ELR (cell line): ENCODE measurements at places on chromosomes 5 and 9.
A peak's percentile ranks its signal among the peaks of the same experiment; 100 is the strongest.

DNA sequence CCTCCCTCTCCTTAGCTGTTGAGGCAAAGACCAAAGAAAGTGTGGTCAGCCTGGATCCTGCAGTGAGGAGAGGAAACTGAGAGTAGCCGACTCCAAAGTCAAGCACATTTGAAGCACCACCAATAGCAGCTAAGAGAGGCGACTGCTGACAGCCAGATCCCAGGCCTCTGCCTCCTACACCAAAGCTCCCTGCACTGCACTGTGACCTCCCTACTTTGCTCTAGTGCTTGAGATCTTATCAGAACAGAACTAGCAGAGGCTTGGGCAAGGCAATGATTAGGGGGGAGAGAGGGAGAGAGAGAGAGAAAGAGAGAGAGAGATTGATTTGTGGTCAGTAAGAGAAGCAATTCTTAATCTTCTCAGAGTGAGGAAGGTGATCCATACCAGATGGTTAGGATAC is 216.3 kb downstream of the CDK5RAP2 start:
- DNase-seq = no peak

DNA sequence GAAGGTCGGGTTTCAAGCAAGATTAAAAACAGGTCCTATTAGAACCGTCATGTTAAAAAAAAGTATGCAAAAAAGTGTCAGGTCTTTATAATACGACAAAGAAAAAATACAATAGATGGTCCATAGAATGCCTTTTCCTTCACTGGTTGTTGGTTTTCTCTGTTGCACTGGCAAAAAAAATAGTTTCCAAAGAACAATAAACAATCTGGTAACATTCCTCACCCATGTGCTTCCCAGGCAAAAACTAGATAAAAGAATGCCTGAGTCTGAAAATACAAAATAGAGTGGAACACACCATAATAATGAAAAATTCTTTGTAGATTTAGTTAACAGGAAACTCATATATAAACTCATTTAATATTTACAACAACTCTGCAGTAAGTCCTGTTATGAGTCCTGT is 590.0 kb upstream of the DMAC1 start:
- no peak for DNase-seq

DNA sequence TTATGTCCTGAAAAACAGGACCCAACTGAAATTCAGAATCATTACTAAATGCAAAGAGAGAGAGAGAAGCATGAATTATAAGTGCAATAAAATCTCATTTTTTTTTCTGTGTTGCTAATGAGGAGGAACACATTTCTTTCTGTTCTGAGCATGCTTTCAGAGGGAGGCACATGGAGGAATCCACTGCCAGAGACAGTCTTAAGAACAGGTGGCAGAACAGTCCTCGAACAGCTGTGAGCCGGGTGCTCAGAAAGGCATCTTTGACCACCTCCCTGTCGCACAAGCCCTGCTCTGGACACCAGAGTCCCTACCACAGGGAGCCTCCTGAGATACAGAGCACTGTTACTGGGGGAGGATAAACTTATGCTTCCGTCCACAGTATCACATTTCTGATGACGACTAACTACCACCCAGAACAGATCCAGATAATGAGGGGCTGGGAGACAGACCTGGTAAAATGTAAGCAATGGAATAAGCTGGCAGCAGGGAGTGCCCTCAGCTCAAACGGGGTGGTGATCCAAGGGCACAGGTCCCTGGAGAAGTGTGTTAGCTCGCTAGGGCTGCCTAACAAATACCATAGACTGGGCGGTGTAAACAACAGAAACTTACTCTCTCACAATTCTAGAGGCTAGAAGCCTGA is 134.0 kb downstream of the SLC1A3 start:
- peak; percentile 3 for DNase-seq

DNA sequence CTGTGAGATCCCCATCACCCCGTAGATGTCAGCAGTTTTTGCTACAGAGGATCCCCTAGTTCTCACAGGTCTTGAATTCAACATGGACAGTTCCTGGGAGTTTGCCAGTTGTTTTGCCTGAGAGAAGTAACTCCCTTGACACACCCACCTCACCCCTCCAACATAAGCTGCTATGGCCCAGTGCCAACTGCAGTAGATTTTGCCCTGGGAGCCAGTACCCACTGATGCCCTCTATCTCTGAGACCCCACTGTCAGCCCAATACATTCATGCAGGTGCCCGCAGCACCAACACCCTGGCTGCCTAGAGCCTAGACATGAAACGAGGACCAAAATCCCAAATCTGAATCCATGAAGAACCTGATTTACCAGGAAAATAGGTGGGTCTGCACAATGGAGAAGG is 583.9 kb upstream of the CTNND2 start:
- no peak for DNase-seq

DNA sequence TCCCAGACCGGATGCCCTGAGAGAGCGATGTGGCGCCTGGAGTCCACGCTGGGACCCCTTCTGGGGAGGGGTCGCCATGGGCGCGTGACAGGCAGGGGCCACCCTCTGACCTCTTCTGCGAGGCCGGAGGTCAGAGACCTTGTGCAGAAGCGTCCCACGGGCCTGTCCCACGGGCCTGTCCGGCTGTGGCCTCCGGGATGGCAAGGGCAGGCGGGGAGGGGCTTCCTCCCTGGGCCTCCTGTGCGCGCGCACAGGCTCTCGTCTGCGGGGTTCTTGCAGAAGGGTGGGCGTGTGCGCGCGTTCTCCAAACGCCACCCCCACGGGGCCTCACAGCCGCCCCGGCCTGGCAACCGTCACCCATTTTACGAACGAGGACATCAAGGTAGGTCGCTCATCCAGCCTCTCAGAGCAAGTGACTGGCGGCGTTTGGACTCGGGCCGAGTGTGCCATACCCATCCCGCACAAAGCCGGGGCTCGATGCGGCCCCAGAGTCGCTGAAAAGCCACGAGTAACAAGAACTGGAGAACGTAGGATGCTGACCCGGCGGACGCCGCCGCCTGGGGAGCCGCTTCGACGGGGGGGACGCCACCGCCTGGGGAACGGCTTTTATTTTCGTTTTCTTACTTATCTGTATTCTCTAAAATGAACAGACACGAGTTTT is 897 bp downstream of the AHRR start:
- peak; percentile 78 for DNase-seq

- no peak for DNase-seq
Observed at GRCh38 chr5:179169836-179170235, 109.7 kb downstream of the ZNF354C start.

DNA sequence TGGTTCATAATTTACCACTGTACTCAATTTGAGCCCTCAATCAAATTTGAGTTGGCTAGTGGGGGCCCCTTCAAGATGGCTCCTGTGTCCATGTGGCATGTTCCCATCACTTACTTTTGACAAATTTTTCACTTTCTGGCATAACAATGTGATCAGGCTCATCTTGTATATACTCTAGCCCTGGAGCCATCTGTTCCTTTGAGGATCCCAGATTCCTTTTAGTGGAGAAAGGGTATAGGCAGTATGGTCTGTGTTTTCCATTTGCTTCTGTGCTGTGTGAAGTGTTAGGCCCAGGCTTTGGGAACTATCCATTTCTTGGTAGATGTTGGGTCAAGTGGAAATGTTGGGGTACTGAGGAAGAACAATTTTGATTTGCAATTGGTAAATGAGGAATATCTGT is 45.7 kb downstream of the SH3GL2 start:
- no peak for DNase-seq

DNA sequence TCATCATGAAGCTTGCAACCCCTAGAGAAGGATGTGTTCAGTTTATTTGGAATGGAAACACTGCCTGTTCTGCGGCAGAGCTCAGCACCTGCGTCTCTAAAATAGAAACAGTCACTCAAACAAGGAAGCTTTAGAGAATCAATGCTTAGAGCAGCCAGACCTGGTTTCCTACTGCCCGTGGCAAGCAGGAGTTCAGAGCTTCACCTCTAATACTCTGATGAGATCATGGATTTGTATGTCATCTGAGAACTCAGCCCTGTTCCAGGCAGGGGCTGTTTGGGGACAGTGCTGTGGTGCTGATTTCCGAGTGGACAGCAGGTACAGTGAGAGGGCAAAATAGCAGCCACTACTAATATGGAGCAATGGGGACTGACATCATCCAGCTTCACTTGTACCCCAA is 236.0 kb upstream of the IRX1 start:
- no peak for DNase-seq

DNA sequence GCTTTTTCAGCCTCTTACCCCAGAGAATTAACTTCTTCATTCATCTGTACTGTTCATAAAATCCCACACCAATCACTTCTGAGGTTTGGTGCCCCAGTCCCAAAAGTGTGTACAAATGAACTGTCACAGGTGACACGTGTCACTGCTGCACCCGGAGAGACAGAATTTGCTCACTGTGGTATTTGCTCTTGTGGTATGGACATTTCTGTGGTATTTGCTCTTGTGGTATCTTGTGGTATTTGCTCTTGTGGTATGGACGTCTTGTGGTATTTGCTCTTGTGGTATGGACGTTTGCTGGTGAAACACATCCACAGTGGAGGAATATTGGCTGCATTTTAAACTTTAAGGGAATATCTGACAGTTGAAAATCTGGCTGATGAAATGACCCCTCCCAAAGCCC is 214.9 kb upstream of the DAP start:
- no peak for DNase-seq

DNA sequence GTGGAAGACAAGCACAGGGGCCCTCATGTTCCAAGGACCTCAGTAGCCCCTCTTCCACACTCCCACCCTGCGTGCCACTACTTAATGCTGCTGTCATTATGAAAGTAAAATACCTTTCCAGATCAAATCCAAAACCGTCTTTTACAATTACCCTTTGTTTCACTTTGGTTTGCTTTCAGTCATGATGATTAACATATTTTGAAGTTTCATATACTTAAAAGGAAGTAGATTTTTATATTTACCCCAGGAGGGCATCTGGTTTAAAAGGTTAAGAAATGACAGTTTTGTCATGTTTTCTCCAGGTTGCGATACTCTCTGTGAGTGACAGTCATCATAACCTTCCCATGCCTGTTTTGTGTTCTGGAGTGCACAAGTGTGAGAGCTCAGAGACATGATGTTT is 13.5 kb upstream of the MAP1B start:
- DNase-seq = no peak

DNA sequence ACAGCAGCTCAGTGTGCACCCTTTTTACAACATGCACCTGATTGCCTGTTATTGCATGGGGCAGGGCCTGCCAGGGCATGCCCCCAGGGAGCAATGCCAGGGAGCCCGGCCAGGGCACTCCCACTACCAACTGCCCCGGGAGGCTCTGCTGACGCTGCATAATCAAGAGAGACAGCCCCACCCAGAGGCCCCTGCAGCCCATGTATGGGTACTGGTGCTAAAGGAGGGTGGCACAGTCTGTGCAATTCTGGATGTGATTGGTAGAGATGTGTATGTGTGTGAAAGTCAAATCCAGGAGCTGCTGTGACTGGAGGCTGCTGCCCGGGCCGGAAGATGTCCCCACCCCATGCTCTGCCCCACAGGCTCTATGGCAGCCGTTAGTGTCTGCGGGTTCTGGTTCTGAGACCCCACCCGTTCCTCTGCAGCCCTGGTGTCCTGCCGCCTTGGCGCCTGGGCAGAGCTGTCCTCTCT is 3.9 kb upstream of the NEURL1B start:
- DNase-seq = no peak

DNA sequence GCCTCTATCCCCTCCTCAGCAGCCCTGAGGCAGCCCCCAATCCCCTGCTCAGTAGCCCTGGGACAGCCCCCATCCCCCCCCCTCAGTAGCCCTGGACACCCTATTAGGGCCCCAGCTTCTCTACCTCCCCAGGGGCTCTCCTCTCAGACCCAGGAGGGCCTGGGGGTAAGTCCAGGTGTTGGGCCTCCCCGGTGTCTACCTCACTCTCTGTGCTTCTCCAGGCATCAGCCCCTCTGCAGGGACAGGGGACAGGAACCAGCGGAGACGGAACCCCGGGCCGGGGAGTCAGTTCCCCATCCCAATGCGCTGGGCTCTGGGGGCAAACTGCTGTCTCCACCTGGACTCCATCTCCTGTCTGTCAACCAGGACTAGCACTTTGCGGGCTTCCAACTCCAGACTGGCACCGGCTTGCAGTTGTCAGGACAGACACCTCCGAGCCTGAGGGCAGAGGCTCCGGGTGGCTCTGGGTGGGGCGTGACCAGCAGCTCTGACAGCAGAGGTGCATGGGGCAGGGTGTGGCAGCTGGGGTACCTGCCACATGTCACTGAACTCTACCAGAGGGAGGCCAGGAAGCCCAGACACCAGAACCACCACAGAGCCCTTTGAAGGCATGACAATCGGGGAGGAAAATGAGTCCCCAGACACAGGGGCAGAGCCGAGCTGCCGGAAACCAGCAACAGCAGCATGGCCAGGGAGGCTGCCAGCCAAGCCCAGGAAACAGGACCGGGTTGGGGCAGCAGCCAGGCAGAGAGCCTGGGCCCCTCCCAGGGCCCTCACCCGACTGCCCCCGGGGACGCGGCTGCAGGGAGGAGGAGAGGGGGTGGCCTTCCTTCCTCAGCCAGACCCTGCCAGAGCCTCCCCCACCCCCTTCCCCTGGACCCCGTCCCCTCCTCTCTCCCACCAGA is 17.7 kb upstream of the UBAC1 start:
- no peak for DNase-seq

DNA sequence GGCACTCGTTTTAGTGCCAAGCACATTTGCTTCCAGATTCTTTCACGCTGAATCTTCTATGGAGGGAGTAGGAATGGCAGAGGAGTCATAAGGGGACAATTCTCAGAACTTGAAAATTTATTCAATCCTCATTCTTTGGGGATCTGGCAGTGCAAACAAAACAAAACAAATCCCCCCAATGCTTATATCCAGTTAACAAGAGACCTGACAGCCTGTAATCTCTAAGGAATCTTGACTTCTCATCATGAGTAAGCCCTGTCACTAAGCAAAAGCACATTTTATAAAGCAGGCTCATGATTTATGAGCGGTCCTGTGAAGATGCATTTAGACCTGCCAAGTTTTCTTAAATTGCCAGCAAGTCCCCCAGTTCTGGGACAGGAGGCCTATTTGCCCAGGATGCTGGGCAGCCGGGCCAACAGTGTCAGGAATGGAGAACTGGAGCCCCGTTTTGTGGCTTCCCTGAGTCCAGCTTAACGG is 513.9 kb downstream of the CTNND2 start:
- peak; percentile 24 for DNase-seq

DNA sequence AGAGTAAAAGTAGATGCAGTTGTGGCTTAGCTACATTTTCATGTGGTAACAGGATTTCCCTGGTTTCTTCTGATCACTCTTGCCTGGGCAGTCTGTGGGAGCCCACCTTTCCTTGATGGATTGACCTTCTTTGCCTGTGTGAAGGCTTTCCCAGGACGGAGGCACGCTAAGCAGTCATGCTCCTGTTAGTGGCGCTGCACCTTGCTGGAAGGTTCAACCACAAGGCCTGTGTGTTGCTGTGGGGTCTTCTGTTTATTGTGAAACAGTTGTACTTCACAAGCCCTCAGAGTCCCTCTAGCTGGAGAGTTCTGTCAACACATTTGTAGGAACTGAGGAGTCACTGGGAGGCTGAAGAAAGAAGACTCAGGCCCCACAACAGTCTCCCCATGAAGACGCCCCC is 402.0 kb downstream of the IRX1 start:
- no peak for DNase-seq
